Cardiac muscle cell (in vitro differentiated cells and primary cell): ENCODE measurements at places on chromosomes 2 and 18. TPM values are rescaled to one million over a fixed set of nuclear protein-coding genes. Genes with fewer than 3 reads are reported as not detected.

ZBTB7C gene
- 5.5 and 6.2 TPM in 2 replicates for total RNA-seq

ASPRV1 gene
- 3.8 TPM in 2 replicates for total RNA-seq

TMEM17 gene
- total RNA-seq, result 1.8 and 3.2 TPM in 2 replicates

DUSP2 gene
- 0.89 and 3.0 TPM in 2 replicates for total RNA-seq

- no peak for DNase-seq
These were observed 250.0 kb downstream of the SMAD2 start for GRCh38 chr18:47680488-47680887.

DNA sequence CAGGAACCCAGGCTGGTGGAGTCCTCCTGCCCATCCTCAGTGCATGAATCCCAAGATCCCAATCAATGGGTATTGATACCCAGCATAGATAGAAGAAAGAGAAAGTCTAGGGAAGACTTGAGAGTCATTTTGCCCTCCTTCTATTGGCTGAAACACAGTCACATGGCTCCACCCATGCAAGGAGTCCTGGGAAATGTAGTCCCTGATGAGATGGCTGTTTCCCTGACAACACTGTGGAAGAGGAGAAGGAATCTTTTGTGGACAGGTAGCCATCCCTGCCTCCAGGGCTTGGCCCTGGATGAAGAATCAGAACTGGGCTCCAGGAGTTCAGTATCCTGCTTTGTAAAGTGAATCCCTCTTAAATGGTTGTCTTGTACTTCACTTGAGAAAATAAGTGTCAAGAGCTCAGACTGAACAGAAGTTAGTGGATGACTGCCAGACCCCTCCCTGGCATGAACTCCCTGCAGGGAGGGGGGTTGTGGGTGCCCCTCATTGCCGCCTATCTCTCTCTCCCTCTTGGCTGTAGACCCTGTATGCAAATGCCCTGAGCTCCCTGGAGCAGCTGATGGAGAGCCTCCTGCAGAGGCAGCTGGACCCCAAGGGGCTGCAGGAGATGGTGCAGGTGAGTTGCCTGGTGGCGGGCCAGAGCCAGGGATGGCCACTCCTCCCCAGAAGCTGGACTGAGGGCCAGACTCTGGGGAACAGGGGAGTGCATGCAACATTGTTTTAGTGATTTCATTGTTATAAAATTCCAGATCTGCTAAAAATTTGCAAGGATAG, 36.1 kb downstream of the MROH2A start:
- DNase-seq, result peak; percentile 17

DNA sequence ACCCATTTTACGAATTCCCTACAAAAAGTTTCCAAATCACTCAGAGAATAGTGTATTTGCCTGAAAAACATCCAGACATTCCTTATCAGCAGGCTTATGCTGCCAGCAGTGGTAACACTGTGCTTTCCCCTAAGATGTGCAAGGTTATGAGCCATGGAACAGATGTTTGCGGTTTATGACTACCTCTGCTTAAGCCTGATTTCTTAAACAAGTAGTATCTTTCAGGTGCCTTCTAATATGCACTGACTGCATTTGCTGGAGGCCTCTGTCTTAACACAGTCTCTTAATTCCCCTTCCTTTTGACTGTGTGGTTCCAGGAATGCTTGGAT, 54.8 kb downstream of the CDC42EP3 start:
- peak; percentile 78 for DNase-seq

- DNase-seq, result peak; percentile 77
These were observed 105.8 kb upstream of the SPOPL start for GRCh38 chr2:138395565-138396306.

DNA sequence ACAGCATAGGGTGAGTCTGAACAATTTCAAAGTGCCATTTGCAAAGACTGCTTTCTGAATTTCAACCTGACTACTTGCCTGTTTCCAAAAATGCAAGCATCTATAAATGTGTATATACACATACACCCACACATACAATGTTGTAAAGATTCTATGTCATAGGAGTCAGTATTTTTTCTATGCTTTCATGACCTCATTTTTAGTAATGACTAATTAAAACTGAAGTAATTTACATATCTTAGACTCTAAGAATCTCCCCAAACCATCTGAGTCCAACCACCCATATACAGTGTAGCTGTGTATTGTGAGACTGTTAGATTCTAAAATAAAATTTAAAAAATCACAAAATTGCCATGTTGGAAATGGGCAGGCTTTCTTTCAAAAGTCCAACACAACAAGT, 162.0 kb upstream of the STK17B start:
- no peak for DNase-seq

DNA sequence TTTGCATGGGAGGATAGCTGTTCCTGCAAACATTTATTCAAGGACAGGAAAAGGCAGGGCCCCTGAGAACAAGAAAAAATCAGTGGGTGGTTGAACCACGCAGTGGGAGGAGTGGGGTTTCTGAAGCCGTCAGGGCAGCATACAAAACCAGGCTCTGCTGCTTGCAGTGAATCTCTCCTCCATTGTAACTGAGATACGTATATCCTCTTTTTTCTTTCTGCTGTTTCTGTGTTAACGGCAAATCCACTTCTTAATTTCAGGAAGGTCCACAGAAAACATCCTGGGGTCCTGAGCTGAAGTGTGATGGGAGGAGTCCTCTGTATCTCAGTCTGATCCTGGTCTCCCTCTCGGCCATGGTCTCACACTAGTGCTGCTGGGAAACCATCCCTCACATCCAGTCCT, 27.2 kb upstream of the KCNF1 start:
- no peak for DNase-seq

DNA sequence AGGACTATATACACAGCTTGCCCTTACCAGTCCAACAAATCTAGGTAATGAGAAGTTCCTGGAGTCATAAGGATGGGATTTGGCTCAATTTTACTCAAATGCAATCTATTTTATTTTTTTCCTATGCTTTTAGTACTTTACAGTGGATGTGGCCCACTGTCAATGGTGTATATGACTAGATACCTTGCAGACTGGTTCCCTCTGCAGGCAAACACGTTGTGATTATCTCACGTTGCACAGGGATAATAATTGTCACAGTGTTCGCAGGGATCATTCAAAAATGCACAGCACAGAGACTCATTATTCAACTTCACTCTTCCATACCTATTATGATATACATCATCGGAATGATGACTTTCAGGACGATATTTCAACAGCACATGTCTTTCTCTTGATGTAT, 359.7 kb downstream of the MBD2 start:
- DNase-seq, result peak; percentile 9

DNA sequence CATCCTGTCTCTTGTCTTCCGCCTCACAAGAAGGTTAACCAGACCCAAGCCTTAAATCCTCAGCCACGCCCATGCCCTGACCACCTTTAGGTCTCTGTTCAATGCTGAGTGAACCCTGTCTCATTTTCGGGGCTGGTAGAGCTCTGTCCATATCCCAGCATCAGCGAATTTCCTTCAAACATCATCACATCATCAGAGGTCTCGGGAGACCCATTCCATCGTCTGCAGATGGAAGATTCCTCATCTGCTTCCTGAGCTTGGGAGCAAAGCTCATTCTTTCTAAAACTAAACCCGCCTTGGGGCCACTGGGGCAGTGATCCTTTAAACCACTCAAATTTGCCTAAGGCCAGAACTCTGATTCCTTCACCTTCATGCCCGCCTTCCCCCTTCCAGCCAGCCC, 173.7 kb downstream of the TTC32 start:
- no peak for DNase-seq

- no peak for DNase-seq
These were observed 138.4 kb downstream of the LAMA3 start for GRCh38 chr18:23827681-23828080.

- peak; percentile 2 for DNase-seq
These were observed 375.7 kb downstream of the EIPR1 start for GRCh38 chr2:3001615-3002560.

- DNase-seq, result no peak
These were observed 253.9 kb downstream of the AGAP1 start for GRCh38 chr2:235747786-235748091.

DNA sequence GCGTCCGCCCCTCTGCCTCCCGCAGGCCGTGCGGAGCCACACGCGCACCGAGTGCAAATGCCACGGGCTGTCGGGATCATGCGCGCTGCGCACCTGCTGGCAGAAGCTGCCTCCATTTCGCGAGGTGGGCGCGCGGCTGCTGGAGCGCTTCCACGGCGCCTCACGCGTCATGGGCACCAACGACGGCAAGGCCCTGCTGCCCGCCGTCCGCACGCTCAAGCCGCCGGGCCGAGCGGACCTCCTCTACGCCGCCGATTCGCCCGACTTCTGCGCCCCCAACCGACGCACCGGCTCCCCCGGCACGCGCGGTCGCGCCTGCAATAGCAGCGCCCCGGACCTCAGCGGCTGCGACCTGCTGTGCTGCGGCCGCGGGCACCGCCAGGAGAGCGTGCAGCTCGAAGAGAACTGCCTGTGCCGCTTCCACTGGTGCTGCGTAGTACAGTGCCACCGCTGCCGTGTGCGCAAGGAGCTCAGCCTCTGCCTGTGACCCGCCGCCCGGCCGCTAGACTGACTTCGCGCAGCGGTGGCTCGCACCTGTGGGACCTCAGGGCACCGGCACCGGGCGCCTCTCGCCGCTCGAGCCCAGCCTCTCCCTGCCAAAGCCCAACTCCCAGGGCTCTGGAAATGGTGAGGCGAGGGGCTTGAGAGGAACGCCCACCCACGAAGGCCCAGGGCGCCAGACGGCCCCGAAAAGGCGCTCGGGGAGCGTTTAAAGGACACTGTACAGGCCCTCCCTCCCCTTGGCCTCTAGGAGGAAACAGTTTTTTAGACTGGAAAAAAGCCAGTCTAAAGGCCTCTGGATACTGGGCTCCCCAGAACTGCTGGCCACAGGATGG, 7.1 kb upstream of the WNT10A start:
- DNase-seq, result peak; percentile 48

DNA sequence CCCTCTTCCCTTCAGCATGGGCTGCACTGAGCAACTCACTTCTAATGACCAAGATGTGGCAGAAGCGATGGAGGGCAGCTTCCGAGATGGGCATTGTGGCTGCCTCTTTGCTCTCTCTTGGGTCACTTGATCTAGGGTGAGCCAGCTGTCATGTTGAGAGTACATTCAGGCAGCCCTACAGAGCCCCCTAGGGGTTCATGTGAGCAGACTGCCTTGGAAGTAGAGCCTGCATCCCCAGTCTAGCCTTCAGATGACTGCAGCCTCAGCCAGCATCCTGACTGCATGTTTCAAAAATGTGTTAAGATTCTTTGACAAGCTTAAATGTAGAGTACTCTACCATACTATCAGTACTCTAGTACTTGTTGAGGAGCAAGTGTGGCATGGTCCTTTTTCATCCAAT, 143.9 kb downstream of the NCK2 start:
- no peak for DNase-seq

DNA sequence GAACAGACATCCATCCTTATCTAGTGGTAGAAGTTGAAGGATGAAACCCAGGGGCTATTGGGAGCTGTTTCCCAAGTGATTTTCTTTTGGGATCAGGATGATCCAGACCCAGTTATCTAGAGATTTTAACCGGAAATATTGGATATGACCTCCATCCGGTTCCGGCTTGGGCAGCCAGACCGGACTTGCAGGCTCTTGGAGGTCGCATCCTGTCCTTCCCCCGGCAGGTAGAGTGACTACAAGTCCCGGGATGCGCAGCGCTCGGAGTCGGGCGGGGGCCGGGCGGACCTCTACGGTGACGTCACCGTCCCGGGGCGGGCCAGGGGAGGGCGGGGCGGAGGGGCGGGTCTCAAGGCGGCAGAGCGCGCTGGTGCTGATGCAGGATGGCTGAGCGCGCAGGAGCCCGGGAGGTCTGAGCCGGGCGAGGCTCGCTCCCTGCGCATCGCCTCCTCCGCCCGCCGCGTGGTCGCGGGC, at the start of gene KIF5C:
TSS of gene KIF5C (plus strand) at position 360 of the 474 bp plus-strand sequence. CDS start 391 bp downstream, outside the sequence.
- peak; percentile 85 for DNase-seq

DNA sequence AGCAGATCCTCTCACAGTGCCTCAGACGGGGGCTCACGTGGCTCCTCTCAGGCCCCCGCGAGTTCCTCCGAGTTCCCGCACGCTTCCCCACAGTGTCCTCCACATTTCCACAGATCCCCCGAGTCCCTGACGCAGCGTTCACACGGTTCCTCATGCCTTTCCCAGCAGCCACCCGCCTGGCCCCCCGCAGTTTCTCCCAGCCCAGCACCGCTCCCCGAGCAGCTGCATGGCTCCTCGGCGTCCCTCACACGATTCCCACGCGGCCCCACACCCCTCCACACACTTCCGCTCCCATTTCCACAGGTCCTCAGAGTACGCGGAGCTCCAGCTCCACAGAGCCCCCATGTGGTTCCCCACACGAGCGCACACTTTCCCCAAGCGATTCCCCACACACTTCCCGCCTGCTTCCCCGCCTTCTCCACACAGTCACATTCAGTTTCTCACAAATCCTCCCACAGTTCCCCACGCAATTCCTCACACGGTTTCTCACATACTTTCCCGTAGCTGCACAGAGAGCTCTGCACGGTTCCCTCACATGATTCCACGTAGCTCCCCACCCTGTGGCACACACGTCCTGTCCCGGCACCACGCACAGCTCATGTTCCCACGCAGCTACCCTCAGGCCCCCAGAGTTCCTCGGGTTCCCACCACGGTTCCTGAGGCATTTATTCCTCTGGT, 39.9 kb downstream of the KIF1A start:
- DNase-seq, result peak; percentile 9

DNA sequence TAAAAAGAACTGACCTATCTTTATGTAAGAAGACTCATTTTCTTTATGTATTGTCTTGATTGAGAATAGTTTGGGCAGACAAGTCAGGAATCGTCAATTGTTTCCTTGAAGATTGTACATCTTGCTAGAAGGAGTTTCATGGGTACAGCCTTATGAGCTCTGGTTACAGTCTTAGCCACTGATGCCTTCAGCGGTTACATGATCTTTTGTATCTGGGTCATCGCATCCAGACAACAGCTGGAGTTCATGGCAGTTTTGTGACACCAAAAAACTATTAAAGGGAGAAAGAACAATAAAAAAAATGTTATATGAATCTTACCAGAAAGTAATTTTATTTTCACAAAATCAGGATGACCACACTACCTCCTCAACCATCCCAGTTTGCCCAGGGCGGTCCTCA, 520.5 kb upstream of the CDH7 start:
- DNase-seq, result no peak

DNA sequence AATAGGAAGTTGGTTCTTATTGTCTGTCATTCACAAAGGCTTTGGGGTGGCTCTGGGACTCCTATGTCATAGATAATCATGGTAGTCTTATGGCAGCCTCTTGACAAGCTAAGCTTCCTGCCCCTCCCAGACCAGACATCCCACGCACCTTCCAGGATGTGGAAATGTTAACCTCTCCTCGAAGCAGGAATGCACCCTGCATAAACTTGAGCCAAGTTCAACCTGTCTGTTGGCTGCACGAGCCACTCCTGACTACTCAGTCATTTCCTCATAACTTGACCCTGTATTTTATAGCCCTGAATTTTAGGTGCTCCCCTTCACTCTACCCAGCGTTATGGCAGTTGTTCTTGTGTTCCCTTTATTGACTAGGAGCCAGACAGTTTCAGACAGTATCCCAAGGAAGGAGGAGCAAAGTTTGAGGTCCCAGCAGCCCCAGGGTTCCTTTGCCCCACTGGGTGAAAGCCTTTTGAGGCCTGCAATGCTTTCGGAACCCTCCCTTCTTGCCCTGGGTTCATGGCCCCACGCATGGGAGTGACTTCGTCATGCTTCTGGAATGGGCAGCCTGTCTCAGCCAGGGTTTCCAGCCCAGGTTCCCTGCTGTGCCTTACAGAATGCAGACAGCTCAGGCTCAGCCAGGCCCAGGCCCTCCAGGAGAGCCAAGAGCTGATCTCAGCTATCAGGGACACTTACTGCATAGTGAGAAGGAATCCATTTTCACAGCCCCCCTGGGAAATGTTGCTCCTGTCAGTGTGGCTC, 15.6 kb upstream of the INO80C start:
- DNase-seq, result peak; percentile 52
